NCI-H460 (cell line): ENCODE measurements at places on chromosomes 3 and 15. TPM values are rescaled to one million over a fixed set of nuclear protein-coding genes. Genes with fewer than 3 reads are reported as not detected.

Gene CCDC191
- total RNA-seq: 1.7 and 2.2 TPM in 2 replicates

Gene CHRNA5
- total RNA-seq: 20.1 and 21.0 TPM in 2 replicates

Gene LRRC2
- total RNA-seq: not detected in 2 replicates

Gene LMCD1
- total RNA-seq: 3.3 and 5.7 TPM in 2 replicates

Gene MESP2
- not detected in 2 replicates for total RNA-seq

Gene ARPIN
- 4.1 and 5.2 TPM in 2 replicates for total RNA-seq
